ENCODE measurements at places on chromosomes 16 and 17.

GRCh38 chr17:73538445-73538844, 105.8 kb downstream of the SDK2 start:
- DNase-seq: no peak

- no peak for DNase-seq
These were observed 35.9 kb upstream of the ZNF469 start for GRCh38 chr16:88346680-88347505.

GRCh38 chr17:74235040-74235581, 21.7 kb downstream of the TTYH2 start:
- no peak for DNase-seq

- no peak for DNase-seq
These were observed 21.2 kb downstream of the LIG3 start for GRCh38 chr17:35001549-35001948.

GRCh38 chr17:19242323-19242722, 5.2 kb downstream of the EPN2 start:
- no peak for DNase-seq

GRCh38 chr17:31357091-31357490, 34.4 kb upstream of the RAB11FIP4 start:
- no peak for DNase-seq

- DNase-seq: no peak
These were observed 4.2 kb downstream of the HAS3 start for GRCh38 chr16:69109486-69110270.

DNA sequence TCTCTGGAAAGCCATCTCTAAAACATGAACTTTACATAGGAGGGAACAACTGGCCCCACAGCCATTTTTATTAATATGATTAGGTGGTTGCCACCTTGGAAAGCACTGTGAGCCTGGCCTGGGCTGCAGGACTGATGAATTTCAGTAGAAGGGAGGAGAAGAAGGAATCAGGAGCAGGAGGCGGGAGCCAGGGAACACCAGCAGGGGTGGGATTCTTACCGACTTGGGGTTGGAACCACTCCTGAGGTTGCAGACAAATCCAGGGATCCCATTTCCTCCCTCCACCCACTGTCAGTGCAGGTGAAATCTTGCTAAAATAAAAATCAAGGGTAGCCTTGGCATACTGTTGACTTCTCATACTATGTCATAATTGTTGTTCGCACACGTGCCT, 16.9 kb upstream of the MAP3K14 start:
- no peak for DNase-seq

- no peak for DNase-seq
These were observed 41.2 kb downstream of the PRMT7 start for GRCh38 chr16:68351991-68352431.

DNA sequence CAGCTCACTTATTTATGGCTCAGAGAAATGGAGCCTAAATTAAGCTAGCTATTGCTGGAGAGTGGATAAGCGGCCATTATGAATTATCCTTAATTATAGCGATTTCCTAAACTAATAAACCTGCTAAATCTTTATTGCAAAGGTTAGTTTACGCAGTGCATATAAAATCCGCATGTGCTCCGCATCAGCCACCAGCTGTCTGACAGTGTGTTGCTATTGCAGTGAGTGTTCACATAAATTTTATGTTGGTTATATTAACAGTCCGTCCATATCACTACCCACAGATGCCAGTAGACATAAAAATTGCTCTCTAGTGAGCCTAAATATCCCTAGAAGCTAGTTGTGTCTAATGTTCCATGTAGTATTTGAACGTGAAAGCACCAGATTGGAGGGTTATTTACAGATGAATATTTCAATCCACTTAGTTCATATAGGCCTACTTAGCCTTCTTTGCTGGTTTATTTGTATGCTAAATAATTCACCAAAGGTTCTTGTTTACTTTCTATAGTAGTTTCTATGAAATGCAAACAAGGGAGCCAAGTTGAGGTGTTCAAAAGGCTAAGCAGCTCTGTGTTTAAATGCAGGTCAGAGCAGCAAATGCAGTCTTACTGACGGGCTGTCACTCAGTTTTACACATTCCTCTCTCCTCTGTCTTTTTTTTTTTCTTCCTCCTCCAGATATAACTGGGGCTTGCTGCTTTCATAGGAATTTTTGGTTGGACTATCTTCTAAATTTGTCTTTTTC, 219.1 kb downstream of the IRX3 start:
- no peak for DNase-seq

DNA sequence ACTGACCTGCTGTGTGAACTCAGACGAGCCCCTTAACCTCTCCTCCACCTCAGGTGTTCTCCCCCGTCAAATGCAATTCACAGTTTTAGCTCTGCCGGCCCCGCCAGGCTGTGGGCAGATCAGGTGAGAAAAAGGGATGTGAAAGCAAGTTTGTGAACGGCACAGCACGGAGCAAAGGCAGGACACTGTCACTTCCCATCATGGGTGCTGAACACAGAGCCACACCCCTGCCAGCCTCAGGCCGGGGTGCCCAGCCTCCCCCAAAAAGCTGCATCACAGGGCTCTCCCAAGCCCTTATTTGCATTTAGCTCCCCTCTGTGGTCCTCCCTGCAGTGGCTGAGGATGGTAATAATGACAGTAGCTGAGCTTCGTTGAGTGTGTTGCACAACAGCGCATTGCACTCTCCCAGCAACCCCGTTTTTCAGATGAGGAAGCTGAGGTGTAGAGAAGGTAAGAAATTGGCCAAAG, 88.8 kb upstream of the TNRC6C start:
- DNase-seq: no peak

DNA sequence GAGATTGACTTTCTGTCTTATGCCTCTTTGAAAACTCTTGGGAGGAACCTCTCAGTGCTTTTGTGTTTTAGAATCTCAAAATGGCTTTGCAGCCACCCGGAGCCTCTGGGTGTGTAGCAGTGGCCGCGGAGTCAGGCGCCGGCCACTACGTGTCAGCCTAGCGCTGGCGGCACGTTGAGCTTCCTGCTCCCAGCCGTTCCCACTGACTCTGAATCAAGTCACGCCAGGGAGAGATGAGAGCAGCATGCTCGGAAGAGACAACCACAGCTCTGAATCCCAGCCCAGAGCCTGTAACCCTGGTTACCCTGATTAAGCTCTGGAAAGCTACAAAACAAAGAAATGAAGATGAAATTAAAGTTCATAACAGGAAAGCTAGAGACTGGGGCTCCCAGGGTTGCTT, 97.4 kb upstream of the CACNG5 start:
- no peak for DNase-seq

DNA sequence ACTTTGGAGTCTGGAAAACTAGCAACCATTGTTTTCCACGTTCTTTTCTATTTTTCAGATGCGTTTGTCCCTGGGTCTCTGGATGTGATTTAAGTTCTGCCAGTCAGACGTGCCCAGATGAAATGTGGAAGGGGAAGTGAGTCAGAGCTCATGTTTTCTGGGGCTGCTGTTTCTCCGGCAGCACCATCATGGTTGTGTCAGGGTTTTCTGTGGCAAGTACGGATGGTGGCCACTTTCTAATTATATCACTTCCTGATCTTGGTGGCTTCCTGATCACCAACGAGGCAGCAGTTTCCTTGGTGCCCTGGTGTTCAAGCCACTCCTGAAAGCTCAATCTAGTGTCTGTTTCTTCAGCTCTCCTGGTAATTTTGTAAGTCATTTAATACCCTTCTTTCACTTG, 31.4 kb upstream of the PMFBP1 start:
- no peak for DNase-seq

DNA sequence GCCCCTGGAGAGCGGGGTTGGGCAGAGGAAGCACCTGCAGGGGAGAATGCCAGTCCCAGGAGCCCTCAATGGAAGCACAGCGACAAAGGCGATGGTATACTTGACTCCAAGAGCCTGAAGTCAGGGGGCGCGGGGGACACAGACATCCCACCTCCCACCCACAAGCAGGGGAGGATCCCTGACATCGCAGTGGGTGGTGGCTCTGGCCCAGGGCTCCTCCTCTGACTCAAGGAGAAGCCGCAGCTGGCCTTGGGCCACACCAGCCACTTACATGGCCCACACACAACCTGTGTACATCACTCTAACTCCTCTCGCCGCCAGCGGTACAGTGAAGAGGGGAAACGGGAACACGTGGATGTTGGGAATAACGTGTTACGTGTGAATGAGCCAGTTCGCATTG, 44.3 kb downstream of the FZD2 start:
- DNase-seq: no peak

DNA sequence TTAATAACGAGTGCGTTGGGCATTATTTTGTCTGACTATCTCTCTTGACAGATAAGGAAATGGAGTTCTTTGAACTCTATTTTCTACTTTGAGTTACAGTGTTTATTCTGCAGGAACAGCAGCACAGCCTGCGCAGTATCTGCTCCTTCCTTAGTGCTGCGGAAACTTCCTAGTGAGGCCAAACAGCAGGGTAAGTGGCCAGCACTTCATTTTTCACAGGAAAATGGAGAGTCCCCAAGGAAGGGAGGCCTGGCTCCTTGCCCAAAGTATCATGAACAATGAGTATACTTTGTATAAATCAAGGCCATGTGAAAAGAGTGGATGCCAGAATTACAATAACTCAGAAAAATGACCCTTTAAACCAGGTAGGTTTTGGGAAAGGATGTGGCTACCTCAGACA, 140.6 kb downstream of the VPS53 start:
- no peak for DNase-seq

DNA sequence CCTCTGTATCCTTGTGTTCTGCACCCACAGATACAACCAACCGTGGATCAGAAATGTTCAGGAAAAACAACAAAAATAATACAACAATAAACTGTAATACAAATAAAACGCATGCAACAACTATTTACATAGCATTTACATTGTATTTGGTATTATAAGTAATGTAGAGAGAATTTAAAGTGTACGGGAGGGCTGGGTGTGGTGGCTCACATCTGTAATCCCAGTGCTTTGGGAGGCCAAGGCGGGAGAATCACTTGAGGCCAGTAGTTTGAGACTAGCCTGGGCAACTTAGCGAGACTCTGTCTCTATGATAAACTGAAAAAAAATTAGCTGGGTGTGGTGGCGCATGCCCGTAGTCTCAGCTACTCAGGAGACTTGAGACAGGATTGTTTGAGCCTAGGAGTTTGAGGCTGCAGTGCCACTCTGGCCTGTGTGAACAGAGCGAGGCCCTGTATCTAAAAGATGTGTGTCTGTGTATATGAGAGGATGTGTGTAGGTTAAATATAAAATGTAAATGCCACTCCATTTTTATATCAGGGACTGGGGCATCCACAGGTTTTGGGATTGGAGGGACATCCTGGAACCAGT, 13.3 kb downstream of the SEC14L1 start:
- no peak for DNase-seq

DNA sequence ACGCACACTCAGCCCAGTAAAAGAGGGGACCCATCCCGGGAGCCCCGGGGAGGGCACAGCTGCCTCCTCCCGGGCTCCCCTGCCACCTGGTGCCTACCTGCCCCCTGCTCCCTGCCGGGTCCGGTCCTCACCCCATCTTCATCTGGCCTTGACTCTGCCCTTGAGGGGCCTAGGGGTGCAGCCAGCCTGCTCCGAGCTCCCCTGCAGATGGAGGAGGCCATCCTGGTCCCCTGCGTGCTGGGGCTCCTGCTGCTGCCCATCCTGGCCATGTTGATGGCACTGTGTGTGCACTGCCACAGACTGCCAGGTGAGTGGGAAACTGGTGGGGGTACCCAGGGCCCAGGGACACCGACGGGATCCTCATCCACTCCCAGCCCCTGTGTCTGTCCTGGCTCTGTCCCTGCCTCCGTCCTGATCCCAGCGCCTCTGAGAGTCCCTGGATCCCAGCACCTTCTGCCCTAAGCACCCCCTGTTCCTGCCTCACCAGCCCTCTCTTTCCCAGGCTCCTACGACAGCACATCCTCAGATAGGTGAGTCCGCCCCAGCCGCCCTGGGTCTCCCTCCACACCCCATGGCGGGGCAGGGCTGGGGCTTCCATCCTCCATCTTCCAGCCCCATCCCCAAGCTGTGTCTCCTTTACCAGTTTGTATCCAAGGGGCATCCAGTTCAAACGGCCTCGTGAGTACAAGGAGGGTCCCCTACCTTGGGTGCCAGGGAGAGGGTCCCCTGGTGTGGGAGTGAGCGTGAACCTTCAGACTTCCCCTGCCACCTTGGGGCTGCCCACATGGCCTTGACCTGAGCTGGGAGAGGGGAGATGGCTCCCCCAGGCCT, 574 bp downstream of the LAT start:
- DNase-seq: no peak

DNA sequence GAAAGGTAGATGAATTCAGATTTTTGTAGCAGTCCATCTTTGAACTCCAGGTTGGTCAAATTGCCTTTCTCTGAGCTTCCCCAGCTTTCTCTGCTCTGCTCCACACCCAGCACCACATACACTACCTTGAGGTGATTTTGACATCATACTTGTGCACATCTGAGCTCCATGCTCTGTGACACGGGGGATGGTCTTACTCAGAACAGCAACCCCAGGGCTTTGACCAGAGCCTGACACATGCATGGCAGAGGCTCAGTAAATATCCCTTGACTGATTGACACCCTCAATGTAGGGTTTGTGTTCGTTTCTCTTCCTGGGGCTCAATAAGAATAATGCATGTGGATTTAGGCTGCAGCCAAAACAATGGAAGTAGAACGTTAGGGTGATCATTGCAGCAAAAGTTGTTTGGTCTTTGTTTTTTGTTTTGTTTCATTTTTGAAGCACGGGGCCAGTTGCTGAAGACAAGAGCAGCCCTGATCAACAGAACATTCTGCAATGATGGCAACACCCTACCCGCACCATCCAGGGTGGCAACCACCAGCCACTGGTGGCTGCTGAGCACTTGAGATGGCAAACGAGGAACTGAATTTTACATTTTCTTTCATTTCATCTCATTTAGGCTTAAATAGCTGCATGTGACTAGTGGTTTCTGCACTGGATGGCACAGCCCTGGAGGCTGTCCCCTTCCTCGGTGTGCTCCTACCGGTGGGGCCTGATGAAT, 224.8 kb upstream of the TNRC6C start:
- DNase-seq: no peak

DNA sequence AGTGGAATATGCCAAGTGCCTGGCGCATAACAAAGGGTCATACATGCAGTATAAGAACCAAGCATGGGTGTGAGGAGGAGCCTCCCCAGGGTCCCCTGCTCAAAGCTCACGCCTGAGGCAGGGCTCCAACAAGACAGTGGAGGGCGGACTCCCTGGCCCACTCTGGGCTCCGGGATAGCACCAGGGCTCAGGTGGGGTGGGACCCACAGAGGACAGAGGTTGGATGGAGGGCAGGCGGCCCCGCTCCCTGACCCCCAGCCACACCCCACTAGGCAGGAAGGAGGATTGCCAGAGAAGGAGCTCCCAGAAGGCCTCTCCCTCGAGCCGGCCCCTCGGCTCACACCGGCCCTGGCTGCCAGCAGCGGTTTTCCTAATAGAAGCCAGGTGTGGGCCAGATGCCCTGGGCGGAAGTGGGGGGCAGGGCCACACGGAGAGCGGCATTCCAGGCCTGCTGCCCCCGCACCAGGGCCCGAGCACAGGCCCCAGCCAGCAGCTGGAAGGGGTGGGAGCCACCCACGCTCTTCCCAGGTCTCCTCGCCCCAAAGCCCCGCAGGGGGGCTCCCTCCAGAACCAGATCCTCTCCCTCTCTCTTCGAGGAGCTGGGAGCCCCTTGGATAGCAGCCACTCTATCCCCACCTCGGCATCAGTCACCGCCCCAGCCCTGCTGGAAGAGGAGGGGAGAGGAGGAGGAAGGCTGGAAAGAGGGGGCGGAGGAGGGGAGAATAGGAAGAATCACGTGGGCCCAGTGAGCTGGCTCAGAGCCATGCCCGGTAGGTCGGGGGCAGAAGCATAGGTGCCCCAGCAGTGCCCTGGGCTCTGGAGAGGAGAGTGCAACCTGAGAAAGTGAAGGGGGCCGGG, 21.0 kb downstream of the VASN start:
- no peak for DNase-seq

- DNase-seq: no peak
These were observed 33.1 kb downstream of the ARL4D start for GRCh38 chr17:43431714-43432523.

- no peak for DNase-seq
These were observed 1.2 kb downstream of the MAF start for GRCh38 chr16:79599256-79599836.

Data from stimulated activated CD8-positive, alpha-beta memory T cell treated with anti-CD3 and anti-CD28 coated beads, Interleukin-7, amount 100 ng/mL, for 1 hour (primary cell).